ENCODE measurements at places on chromosomes 6 and 20. TPM values are rescaled to one million over a fixed set of nuclear protein-coding genes. Genes with fewer than 3 reads are reported as not detected.

GRCh38 chr6:73051147-73051546 is 174.1 kb downstream of the KHDC1L start:
- H3K4me1 ChIP-seq: no peaks in the 10 kb centered on the region
- H3K27me3 ChIP-seq: no peaks in the 10 kb centered on the region
- no peak overlapping the region for H3K4me3 ChIP-seq
- H3K36me3 ChIP-seq: peaks cover 2% of the 10 kb centered on the region

DNA sequence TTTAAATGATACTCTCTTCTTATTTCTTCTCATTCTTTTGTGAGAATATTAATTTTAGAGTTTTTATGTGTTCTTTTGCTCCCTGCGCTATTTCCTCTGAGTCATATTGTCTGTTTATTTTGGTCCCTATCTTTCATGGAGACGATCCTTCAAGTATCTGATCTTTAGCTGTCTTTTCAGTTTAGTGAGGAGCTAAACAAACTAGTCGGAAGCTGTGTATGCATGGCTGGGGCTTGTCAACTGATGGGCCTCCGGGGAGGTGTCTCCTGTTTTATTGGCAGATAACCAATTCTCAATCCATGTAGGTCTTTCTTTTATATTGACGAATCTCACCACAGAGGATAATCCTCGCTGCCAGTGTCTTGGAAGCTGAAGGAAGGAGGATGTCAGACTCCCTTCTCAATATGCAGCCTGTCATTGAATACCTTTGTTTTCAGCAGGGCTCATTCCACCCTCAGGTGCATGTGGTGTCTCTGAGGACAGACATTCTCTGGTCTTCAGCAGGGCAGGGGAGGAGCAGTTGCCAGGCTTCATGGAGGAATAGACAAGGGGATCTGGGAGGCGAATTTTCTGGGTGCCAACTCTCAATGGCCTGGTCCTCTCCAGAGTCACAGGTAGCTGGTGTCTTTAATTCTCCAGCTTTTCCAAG is 64.9 kb downstream of the RNF182 start:
- H3K4me1 ChIP-seq: peaks cover 25% of the 10 kb centered on the region
- peaks cover 4% of the 10 kb centered on the region for H3K27me3 ChIP-seq
- H3K27ac ChIP-seq: no peak overlapping the region
- H3K36me3 ChIP-seq: no peaks in the 10 kb centered on the region

GRCh38 chr20:58898629-58899408 is 46.3 kb downstream of the GNAS start:
- peaks cover 80% of the 10 kb centered on the region for H3K4me1 ChIP-seq
- DNase-seq: no peak
- no peak overlapping the region for H3K4me3 ChIP-seq
- peak overlapping the region; percentile 80 for H3K27ac ChIP-seq
- no peaks in the 10 kb centered on the region for H3K27me3 ChIP-seq

GRCh38 chr6:129748212-129748900 is 38.4 kb upstream of the ARHGAP18 start:
- H3K27me3 ChIP-seq: no peaks in the 10 kb centered on the region
- DNase-seq: no peak
- no peak overlapping the region for H3K4me3 ChIP-seq
- no peak overlapping the region for H3K27ac ChIP-seq

GRCh38 chr6:21742238-21742660 is 148.7 kb downstream of the SOX4 start:
- no peak for DNase-seq
- peak overlapping the region; percentile 87 for H3K27ac ChIP-seq
- peak overlapping the region; percentile 3 for H3K4me3 ChIP-seq
- H3K36me3 ChIP-seq: peaks cover 12% of the 10 kb centered on the region

GRCh38 chr6:136684466-136684865 is 107.8 kb downstream of the MAP3K5 start:
- peaks cover 15% of the 10 kb centered on the region for H3K36me3 ChIP-seq
- H3K27me3 ChIP-seq: no peaks in the 10 kb centered on the region
- H3K27ac ChIP-seq: peak overlapping the region; percentile 34
- peaks cover 15% of the 10 kb centered on the region for H3K4me1 ChIP-seq
- DNase-seq: no peak

- no peaks in the 10 kb centered on the region for H3K36me3 ChIP-seq
- H3K27ac ChIP-seq: no peak overlapping the region
- H3K4me1 ChIP-seq: peaks cover 8% of the 10 kb centered on the region
- H3K4me3 ChIP-seq: no peak overlapping the region
- no peaks in the 10 kb centered on the region for H3K27me3 ChIP-seq
Measured at GRCh38 chr6:9732056-9732455, 682.8 kb downstream of the TFAP2A start.

DNA sequence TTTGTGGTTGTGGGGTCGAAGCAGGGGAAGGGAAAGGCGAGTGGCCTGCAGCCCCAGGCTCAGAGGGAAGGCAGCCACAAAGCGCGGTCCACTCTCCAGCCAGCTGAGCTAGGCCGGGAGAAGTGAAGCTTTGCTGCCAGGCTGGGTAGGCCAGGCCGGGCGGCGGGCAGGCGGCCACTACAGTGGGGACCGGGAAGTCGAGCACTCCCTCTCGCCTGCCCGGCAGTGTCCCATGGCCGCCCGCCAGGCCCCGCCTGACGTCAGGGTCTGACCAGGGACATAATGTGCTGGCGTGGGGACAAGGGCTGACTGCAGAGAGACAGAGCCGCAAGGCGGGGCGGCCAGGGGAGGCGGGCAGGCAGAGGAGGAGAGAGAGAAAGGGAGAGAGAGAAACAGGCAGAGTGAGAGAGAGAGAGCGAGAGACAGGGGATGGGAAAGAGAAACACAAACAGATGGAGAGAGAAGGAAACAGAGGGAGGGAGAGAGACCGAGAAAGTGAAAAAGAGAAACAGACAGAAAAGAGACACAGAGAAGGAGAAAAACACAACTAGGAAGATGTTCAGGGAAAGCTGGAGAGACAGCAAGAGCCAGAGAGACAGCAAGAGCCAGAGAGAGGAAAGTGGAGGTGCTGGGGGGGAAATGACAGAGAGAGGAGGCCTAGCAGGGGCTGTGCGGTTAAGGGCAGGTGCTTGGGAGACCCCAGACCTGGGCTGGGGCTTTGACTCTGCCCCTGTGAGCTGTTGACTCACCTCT is 94.5 kb upstream of the PTPN1 start:
- DNase-seq: no peak
- peaks cover 12% of the 10 kb centered on the region for H3K4me1 ChIP-seq
- peak overlapping the region; percentile 64 for H3K27ac ChIP-seq
- H3K36me3 ChIP-seq: peaks cover 6% of the 10 kb centered on the region
- no peak overlapping the region for H3K4me3 ChIP-seq
- peaks cover 2% of the 10 kb centered on the region for H3K27me3 ChIP-seq

GRCh38 chr6:82143041-82143481 is 104.5 kb downstream of the IBTK start:
- no peaks in the 10 kb centered on the region for H3K27me3 ChIP-seq
- H3K4me3 ChIP-seq: no peak overlapping the region
- no peak for DNase-seq

DNA sequence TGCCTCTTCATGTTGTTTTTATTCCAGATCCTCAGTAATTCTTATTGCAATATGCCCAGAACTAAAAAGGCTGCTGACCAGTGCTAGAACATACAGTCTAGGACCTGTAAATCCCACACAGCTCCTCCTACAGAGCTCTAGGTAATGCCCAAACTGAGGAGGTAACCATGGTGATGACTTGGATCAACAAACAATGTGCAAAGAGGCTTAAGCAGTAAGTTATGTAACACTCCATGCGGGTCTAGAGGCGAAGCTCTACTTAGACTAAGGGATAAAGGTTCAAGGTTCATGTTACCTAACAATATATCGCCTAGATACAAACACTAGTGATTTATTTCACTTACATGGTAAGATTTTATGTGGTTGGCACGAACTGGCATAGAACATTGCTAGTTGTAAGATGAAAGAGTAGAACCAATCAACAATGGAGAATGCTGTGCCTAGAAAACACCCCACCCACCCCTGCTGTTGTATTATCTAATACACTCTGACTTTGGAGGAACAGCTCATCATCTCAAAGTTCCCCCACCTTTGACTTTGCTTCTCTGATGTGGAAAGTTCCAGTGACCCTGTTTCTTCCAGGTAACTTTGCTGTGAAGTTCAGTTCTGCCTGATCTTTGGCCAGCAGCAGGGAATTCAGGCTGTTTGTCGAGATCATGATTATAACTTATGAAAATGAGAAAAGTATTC is 242.4 kb downstream of the ALDH8A1 start:
- DNase-seq: no peak
- no peaks in the 10 kb centered on the region for H3K27me3 ChIP-seq
- H3K27ac ChIP-seq: peak overlapping the region; percentile 45
- H3K4me3 ChIP-seq: no peak overlapping the region
- H3K4me1 ChIP-seq: peaks cover 19% of the 10 kb centered on the region

DNA sequence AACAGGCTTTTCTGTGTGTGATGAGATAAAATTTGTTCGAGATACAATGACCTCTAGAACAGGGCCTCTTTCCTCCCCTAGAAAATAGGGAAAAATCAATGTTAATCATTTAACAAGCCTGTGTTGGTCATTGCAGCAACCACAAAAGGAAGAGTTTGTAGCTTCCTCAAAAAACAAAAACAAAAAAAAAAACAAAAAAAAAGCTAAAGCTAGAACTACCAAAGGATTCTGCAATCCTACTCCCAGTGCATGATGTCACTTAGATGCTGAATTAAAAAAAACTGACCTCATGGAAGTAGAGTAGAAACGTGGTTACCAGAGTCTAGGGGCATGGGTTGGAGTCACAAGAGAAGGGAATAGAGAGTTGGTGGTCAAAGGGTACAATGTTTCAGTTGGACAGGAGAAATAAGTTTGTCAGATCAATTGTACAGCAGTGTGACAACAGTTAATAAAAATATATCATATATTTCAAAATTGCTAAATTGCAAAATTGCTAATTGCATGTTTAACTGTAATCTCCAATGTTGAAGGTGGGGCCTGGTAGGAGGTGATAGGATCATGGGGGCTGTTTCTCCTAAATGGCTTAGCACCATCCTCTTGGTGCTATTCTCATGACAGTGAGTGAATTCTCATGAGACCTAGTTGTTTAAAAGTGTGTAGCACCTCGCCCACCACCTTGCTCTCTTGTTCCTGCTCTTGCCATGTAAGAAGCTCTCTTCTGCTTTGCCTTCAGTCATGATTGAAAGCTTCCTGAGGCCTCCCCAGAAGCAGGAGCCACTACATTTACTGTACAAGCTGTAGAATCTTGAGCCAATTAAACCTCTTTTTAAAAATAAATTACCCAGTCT is 163.4 kb upstream of the SIM1 start:
- H3K4me3 ChIP-seq: no peak overlapping the region
- H3K36me3 ChIP-seq: peaks cover 18% of the 10 kb centered on the region
- H3K27me3 ChIP-seq: no peaks in the 10 kb centered on the region

DNA sequence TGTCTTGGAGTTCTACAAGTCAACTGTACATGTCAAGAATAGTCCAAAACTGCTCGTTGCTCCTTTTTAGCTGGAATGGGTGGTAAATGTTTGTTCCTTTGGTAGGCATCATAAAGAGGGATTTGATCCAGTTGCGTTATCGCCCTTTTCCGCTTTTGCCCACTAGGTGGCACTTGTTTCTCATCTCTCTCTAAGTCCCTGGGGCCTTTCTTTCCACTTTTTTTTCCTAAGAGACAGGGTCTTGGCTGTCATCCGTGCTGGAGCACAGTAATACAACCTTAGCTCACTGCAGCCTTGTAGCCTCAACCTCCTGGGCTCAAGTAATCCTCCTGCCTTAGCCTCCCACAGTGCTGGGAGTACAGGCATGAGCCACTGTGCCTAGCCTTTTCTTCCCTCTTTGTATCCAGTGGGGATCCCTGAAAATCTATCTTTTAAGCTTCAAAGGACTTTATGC is 20.7 kb downstream of the GTPBP2 start:
- peaks cover 2% of the 10 kb centered on the region for H3K4me1 ChIP-seq
- H3K27me3 ChIP-seq: no peaks in the 10 kb centered on the region
- H3K4me3 ChIP-seq: no peak overlapping the region
- DNase-seq: peak; percentile 72
- H3K27ac ChIP-seq: no peak overlapping the region
- H3K36me3 ChIP-seq: peaks cover 21% of the 10 kb centered on the region

- H3K27me3 ChIP-seq: peaks cover 45% of the 10 kb centered on the region
- no peak overlapping the region for H3K27ac ChIP-seq
- peaks cover 2% of the 10 kb centered on the region for H3K36me3 ChIP-seq
- peaks cover 9% of the 10 kb centered on the region for H3K4me1 ChIP-seq
Measured at GRCh38 chr6:1322696-1323219, 10.9 kb downstream of the FOXQ1 start.

DNA sequence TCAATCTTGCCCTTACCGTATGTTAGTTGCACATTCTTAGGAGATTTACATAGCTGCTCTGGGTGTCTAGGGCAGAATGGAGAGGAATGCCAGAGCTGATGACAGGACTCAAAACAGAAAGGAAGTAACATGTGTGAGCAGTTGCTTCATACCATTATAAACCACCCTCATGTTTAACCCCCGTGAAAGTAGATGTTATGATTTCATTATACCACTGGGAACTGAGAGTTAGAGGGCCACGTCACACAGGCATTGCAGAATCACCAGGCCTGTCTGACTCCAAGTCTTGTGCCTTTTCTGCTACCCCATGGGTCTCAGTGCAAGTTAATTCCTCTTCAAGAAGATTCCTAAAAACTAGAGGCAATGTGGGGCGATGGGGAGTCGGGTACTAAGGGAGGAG is 23.5 kb upstream of the SIM1 start:
- no peaks in the 10 kb centered on the region for H3K27me3 ChIP-seq
- no peak overlapping the region for H3K27ac ChIP-seq
- DNase-seq: no peak
- H3K4me1 ChIP-seq: peaks cover 18% of the 10 kb centered on the region

DNA sequence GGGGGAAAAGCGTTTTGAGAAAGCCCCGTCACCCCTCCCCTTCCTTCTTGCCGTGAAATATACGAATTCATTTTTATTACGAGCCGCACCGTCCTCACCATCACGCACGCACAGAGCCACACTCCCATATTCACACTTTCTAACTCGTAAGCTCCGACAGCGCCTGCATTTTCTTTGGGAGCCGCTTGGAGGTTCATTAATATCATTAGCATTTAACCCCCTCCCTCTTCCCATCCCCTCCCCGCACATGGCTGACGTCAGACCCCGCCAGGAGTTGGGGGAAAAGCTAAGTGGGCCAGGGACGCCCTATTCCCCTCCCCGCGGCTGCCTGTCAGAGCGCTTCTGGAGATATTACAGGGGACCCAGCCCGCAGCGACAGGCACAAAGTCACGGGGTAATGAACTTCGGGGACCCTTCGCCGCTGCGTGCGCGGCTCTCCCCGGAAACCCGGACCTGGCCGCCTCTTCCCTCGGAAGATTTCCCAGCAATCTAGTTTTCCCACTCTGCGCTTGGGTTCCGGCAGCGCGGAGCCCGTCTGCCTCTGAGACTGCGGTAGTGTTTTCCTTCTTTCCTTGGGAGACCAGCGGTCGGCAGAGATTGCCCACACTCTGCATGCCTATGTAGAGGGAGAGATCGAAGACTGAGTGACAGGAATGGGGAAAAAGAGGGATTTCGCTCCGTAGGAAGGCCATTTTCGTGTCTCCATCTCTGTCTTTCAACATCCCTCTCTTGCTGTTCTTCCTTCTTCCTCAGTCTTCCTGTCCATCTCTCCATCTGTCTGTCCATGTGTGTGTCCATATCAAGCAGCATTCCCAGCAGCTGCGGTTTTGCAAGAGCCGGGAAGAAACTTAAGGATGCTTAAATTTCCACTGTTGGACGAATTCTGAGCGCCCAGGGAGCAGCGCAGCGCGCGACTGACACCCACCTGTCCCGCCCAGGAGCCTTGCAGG is at the start of gene NR2E1:
NR2E1 (plus strand) TSS at position 309 of the 950 bp plus-strand sequence. CDS start 744 bp downstream, outside the sequence.
- H3K4me3 ChIP-seq: peak within 1 kb of the TSS; percentile 44
- H3K27ac ChIP-seq: no peak within 1 kb of the TSS
- DNase-seq: no peak
- peaks cover 99% of the 10 kb centered on the region for H3K27me3 ChIP-seq
- H3K4me1 ChIP-seq: peaks cover 45% of the 10 kb centered on the region
- no peaks in the 10 kb centered on the region for H3K36me3 ChIP-seq

Gene MEA1
- 64.2 TPM for total RNA-seq

Gene TRIM15
- not detected for total RNA-seq

Gene SUPT3H
- total RNA-seq: 23.2 TPM

Gene DBNDD2
- 11.0 TPM for total RNA-seq
